ENCODE measurements at places on chromosomes 7 and 10. TPM values are rescaled to one million over a fixed set of nuclear protein-coding genes. Genes with fewer than 3 reads are reported as not detected.
A peak's percentile ranks its signal among the peaks of the same experiment; 100 is the strongest.

The HKDC1 gene
- 19.0 TPM for total RNA-seq

GRCh38 chr7:112080441-112080840 lies 125.8 kb downstream of the DOCK4 start:
- no peak for DNase-seq

DNA sequence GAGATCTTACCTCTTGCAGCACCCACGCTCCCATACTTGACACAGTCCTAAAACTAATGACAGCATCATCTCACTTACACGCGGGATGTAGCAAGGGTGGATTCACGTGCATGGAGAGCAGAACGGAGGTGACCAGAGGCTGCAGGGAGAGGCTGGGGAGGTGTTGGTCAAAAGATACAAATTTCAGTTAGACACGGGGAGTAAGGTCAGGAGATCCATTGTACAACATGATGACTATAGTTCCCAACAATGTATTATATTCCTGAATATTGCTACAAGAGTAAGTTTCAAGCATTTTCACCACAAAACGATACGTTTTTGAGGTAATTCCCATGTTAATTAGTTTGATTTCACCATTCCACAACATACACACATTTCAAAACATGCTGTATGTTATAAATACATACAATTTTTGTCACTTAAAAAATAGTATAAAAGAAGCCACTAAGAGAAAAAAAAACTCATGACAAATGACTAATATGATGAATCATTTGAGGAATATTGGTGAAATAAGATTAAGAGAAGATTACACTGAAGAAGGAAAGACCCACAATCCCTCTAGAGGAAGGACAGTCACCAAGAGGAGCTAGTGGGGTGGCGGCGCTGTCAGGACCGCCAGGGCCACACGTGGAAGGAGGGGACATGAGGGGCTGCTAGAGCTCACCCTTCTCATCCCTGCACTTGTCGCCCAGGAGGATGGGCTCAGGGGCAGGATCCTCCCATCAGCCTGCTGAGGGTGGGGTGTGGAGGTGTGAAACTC lies 49.4 kb upstream of the EGFR start:
- no peak for DNase-seq

GRCh38 chr10:132551808-132552130 lies 14.2 kb downstream of the INPP5A start:
- no peak for DNase-seq

The TMEM184A gene
- 54.3 TPM for total RNA-seq

DNA sequence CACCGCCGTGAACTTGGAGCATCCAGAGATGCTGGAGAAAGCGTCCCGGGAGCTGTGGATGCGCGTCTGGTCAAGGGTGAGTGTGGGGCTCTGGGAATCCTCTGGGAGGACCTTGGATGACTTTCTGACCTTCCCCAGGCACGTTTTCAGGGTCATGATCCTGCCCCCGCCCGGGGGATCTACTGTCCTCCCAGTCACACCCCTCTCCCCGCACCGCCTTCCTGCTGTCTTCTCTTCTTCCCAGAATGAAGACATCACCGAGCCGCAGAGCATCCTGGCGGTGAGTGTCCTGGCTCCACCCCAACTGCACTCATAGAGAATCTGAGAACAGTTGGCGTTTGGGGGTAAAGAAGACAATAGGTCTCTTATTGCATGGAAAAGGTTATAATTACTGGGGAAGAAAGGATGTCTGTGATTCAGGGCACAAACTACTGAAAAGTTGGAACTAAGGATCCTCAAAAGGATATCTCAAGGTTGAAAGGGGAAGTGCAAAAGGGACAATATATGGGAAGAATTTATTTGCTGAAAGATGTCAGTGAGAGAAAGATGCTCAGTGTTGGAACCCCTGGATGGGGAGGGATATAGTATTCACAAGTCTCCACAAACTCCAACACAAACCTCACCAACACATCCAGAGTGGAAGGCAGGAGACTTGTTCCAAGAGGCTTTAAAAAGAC lies 1.9 kb downstream of the GSTK1 start:
- no peak for DNase-seq

GRCh38 chr7:27412164-27412563 lies 169.6 kb downstream of the EVX1 start:
- no peak for DNase-seq

The ZNF117 gene
- total RNA-seq, result 4.7 TPM

GRCh38 chr10:101565936-101566332 lies 22.1 kb downstream of the POLL start:
- DNase-seq, result peak; percentile 9

DNA sequence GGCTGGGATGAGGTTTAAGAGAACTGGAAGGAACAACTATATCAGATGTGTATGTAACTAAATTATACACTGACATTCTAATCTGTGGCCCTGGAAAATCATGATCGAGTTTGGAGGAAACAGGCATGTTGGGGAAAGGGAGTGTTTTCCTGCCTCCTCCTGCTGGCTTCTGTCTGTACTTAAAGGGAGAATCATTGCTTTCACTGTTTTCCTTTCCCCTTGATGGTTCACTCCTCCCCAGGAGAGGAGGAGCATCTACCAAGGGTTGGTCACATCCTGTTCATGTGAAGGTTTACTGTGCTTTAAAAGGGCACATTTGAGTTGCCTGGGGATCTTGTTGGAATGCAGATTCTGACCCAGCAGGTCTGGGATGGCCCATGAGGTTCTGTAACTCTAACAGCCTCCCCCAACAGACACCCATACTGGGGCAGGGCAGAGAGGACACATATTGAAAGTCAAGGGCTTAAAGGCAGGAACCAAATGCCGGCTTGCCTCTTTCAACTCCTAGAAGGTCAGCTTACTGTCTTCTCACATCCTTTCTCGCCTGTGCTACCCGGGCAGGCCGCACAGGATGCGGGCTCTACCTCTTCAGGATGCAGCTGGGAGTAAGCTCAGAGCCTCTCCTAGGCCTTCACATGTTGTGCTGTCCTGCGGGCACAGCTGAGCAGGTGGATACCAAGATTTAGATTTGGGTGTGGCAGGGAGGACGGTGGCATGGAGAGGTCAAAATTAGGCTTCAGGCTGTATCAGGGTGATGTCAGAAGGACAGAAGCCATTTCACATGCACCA lies 694.8 kb downstream of the KCNMA1 start:
- no peak for DNase-seq

The SPDYE9 gene
- not detected for total RNA-seq

DNA sequence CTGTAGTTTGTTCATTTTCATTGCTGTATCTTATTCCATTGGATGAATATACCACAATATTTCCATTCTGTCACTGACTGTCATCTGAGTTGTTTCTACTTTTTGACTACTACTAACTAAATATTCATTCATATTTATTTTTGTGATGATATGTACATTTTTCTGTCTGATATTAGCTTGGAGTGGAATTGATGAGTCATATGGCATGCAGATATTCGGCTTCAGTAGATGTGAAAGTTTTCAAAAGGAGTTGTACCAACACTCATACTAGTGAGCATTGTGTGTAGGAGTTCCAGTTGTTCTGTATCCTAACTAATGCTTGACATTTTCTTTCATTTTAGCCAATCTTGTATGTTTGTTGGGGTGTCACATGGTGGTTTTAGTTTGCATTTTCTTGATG lies 7.7 kb downstream of the RUNDC3B start:
- no peak for DNase-seq

The ALKBH4 gene
- total RNA-seq, result 14.1 TPM

DNA sequence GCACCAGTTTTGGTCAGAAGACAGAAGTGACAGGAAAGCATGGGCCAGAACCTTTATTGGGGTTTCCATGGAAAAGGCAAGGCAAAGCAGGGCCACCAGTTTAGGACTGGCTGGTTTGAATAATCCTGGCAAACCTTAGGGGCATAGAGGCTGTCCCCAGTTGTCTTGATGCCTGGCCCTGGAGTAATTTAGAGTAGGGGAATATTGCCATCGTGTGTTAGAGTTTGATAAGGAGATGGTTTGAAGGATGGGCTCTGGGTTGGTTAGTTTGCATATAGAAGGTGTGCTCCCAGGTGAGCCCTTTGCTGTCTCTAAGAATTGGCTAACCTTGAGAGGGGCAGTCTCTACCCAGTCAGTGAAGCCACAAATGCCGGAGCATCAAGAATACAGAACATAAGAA lies 79.6 kb downstream of the ZNF777 start:
- DNase-seq, result no peak

The CHST15 gene
- total RNA-seq, result 4.7 TPM

DNA sequence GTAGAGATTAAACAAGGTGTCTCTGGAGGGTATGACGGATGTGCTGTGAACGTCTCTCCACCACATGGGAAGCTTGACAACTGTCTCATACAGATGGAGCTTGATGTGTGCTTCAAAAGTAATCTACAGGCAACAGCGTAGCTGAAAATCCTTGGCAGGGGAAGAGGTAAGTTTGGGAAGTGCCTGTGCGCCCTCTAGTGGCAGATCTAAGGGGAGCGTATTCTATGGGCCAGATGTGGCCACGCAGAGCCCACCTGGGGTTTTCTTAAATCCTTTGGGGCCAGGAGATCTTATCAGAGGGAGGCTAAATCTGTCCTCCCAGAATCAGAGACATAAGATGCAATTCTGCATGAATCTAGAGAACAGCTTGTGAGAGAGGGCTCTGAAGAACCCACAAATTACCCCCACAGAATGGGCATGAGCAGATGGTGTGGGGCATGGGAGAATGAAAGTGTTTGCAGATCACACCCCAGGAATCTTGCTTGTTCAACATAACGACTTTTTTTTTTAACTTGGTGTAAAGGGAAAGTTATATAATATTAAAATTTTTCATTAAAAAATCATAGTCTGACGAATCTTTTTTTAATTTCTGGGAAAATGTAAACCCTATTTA lies 91.2 kb upstream of the MPP7 start:
- peak; percentile 78 for DNase-seq

The METTL27 gene
- total RNA-seq, result 7.4 TPM

The ARHGEF5 gene
- total RNA-seq, result 67.1 TPM

DNA sequence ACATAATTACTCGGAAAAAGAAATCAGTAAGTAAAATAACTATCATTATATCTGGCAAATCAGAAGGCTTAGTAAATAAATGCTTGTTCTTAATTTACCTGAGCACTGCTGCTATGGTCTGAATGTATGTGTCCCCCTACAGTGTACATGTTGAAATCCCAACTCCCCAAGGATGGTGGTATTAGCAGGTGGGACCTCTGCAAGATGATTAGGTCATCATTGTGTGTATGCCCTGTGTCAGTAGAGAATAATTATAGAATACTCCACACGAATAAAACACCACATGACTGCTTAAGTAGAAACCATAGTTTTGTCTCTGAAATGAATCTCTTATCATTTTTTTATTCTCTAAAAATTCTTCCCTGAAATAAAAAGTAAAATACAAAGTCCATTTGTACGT lies 101.6 kb downstream of the RNF133 start:
- no peak for DNase-seq

- no peak for DNase-seq
Observed at GRCh38 chr7:78514634-78515033, 716.1 kb downstream of the PHTF2 start.

- peak; percentile 39 for DNase-seq
Observed at GRCh38 chr7:135620980-135621850, 41.1 kb upstream of the STMP1 start.

The TBRG4 gene
- 147 TPM for total RNA-seq

The C10orf105 gene
- not detected for total RNA-seq

- DNase-seq, result peak; percentile 30
Observed at GRCh38 chr10:70053218-70053840, 683 bp downstream of the MACROH2A2 start.

DNA sequence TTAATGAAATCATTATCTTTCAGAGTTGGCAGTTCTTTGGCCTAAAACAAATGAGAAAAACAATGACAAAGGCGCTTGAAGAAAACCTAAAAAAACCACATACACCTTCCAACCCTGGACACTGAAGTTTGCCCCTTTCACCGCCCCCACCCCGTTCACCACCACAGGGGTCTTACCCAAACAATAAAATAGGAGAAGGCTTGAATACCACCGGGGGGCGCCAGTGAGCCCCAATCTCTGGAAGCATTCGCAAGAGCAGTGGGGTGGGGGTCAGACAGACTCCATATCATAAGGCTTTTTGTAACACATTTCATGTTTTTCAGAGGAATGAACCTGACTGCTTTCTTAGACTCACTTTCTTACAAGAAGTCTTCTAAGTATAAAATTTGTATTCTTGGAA lies 163.6 kb downstream of the PIP4K2A start:
- peak; percentile 48 for DNase-seq

The CC2D2B gene
- 0.48 TPM for total RNA-seq

DNA sequence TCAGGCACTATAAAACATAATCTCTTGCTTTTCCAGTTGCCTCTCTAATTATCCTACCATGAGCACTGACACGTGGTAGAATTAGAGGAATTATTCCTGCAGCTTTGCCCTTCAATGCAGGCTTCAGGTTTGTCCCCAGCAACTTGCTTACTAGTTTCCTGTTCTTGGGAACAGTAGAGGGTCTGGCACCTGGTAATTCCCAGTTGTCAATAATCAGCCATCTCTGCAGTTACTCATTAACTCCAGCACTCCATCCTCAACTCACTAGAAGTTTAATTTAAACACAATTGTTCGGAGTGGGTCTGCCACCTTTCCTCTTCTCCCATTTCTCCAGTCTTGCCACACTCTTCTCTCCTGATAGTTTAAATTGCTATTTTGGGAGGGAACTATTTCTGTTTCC lies 324.3 kb upstream of the KIAA1217 start:
- no peak for DNase-seq

DNA sequence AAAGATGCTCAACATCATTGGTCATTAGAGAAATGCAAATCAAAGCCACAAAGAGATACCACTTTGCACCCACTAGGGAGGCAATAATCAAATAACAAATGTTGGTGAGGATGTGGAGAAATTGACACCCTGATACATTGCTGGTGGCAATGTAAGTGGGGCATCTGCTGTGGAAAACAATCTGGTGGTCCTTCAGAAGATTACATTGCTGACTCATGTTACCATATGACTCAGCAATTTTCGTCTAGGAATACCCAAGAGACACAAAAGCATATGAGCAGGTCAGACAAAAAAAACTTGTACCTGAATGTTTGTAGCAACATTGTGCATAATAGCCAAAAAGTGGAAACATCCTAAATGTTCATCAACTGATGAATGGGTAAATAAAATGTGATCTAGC lies 4.9 kb upstream of the CLDN3 start:
- DNase-seq, result no peak

DNA sequence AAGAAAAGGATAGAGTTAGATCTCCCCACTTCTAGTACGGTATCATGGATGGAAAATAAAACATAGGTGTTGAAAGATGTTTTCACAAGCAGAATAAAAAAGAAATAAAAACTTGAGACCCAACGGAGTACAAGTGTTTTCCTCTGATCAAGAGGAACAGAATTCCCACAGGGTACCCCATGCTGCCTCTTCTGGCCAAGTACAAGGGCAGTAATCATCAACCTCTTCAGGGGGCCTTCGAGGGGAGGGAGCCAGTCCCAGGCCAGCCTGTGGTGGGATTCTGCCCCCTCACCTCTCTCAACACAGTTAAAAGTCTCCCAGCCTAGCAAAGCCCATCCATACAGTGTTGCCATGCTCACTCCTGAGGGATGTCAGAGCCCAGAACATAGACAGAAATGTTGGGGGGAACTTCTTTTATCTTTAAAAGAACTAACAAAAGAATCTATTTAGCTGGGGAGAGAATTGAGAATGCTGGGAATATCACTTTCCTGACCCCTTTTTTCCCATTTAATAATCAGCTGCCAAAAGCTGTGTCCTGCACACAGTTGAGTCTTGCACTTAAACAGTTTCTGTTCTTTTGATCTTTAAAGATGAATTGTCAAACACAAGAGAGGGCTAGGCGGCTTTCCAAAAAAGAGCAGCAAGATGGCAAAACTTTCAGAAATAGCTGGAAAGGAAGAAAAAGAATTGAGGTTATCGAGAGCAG lies 101.7 kb downstream of the PTN start:
- no peak for DNase-seq

The GSAP gene
- total RNA-seq, result 3.7 TPM
